ENCODE measurements at places on chromosomes 4 and X.

- DNase-seq, result no peak
Measured at GRCh38 chrX:74408304-74408703, 13.0 kb upstream of the SLC16A2 start.

DNA sequence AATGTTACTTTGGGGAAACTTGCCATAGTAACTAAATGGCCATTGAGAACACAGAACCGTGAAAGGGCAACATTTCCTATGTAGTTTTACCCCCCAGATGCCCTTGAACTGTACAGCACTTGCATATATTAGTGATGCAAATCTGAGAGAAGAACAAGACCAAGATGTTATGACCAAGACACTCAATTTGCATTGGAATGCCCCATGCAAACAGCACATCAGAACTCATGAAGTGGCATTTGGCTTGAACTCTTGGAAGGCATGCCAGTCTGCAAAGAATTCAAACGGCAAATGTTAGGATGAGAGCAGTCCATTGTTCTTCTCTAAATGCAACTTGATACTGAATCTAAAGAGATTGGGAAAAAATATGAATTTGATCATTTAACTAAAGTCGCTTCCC, 139.4 kb upstream of the CXorf66 start:
- no peak for DNase-seq

- DNase-seq, result no peak
Measured at GRCh38 chrX:96563646-96564045, 121.0 kb upstream of the DIAPH2 start.

GRCh38 chrX:108309144-108309543, 129.1 kb downstream of the COL4A6 start:
- DNase-seq, result no peak

DNA sequence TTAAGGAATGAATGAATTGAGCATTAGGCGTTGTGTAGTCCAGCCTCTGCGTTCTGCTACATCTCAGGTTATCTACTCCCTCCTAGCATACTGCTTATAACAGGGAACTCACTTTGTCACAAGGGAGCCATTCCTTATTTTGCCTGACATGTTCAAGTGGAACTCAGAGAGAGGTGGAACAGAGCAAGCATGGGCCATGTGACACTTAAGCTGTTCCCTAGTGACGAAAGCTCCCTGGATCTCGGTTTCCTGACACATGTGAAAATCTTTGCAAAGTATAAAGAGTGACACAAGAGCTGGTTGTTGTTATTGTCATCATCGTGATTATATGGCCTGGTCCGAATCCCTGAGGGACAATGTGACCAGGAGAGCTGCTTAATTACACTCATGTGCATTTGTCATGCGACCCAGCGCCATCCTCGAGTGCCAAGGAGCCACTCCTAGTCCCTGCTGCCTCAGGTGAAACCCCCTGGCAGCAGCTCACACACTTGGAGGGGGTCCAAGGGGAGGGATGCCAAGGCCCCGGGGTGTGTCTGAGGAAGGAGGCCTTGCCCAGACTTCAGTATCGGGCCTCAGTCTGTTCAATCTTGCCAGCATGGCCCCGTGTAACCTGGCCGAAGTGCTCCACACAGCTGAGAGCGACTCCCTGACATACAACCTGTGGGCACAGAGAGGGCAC, 98.5 kb upstream of the MAP3K15 start:
- DNase-seq, result no peak

- DNase-seq, result no peak
Measured at GRCh38 chr4:52096048-52096447, 44.9 kb downstream of the SPATA18 start.

GRCh38 chr4:89111833-89112563, 665 bp downstream of the TIGD2 start:
- DNase-seq, result peak; percentile 24

DNA sequence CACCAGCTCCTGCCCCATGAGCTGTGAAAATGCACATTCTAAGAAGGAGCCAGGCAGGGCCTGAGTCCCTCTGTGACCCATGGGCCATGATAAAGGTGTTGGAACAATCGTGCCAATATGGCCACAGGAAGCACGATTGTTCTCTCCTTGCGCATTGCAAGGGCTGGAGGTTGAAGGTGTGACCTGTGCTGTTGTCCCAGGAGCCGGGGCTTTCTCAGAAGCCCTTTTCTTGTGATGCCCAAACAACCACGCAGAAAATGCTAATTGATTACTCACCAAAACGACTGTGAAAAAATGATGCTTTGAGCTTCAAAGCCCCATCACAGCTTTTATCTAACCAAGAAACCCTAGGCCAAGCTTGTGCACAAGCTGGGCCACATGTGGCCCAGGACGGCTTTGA, 33.8 kb downstream of the USP11 start:
- no peak for DNase-seq

- DNase-seq, result peak; percentile 67
Measured at GRCh38 chr4:140790765-140791164, 34.6 kb upstream of the TBC1D9 start.

- DNase-seq, result no peak
Measured at GRCh38 chrX:43002526-43003203, 224.7 kb upstream of the PPP1R2C start.

DNA sequence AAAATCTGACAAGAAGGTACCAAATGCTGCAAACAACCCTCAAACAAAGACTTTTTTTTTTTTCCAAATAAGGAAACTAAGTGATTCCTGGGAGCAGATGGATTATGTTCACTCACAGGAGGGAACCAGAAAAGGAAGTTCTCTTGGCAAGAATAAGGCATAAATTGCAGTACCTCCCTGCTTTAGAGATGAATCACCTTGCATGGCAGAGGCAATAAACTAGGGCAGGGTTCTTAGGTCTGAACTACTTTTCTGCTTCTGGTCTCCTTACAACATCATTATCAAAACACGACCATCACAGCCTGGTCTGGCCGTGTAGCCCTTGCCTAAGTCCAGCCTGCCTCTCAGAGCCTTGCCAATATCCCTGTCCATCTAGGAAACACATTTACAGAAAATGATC, 6.3 kb downstream of the TMEM31 start:
- no peak for DNase-seq

DNA sequence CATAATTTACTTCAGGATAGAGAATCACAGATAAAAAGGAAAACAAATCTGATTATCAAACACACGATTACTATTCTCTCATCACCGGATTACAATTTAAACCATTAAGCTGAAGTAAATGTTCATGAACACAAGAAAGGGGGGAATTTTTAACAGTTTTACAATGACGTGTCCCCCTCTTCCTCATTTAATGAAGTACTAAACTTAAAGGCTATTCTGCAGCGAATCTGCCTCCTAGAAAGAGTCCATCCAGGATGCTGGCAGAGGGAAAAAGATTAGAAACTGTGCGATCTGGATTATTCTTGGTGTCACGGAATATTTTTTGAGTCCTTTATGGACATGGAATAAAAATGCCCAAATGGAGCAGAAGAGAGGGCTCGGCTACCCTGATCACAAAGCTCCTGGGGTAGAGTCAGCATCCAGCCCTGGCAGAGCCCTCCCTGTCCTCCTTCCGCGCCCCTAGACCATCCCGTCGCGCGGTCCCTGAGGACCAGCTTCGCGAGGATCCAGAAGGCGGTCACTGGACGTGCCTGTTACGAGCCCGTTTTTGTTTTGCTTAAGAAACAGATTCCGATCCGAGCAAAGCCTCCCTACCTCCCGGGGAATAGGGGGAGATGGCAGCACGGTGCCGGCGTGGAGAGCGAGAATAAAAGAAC, 1.2 kb downstream of the ELF2 start:
- DNase-seq, result peak; percentile 49

- peak; percentile 71 for DNase-seq
Measured at GRCh38 chr4:38153387-38153760, 193.2 kb downstream of the PTTG2 start.

- no peak for DNase-seq
Measured at GRCh38 chrX:105822138-105823091, at the start of gene NRK. TSS of gene NRK (plus strand) at chrX:105822539. CDS start at chrX:105822846, 307 bp downstream.

- DNase-seq, result no peak
Measured at GRCh38 chr4:84916227-84916626, 50.3 kb downstream of the WDFY3 start.

DNA sequence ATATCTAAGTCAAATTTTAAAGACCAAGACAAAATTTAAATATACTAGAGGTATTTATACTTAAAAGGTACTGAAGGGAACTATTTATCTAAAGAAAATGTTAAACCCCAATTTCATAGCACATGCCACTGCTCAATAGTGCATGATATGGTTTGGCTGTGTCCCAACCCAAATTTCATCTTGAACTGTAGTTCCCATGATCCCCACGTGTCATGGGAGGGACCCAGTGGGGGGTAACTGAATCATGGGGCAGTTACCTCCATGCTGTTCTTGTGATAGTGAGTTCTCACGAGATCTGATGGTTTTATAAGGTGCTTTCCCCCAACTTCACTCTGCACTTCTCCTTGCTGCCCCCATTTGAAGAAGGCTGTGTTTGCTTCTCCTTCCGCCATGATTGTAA, 32.3 kb downstream of the MAML3 start:
- no peak for DNase-seq

GRCh38 chr4:124157396-124158083, 555.0 kb downstream of the ANKRD50 start:
- no peak for DNase-seq

DNA sequence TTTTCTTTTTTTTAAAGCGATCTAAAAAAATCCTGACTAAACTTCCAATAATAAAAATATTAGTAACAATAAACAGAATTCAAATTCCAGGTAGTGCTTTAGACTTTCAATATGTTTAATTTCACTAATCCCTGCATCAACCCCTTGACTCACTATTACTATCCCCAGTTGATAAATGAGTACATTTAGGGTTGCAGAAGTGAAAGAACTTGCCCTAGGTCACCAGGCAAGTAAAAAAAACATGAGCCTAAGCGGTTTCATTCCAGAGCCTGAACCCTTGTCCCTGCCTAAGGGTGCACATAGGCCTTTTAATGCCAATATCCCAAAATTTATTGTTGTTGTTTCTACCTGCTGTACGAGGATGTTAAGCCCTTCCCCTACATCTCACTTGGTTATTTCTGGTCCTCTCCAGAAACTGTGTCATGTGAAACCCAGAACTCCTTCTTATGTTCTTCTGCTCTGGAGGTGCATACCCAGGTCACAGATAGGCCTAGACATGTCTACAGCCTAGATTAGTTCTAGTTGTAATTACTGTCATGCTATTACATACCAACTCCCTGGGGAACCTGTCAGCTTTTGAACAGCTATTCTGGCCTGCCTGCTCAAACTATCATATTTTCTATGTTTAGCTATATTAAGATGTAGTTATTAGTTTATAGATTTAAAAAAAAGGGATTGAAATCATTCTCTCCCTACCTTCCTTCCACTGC, 244.5 kb upstream of the PITX2 start:
- DNase-seq, result no peak

DNA sequence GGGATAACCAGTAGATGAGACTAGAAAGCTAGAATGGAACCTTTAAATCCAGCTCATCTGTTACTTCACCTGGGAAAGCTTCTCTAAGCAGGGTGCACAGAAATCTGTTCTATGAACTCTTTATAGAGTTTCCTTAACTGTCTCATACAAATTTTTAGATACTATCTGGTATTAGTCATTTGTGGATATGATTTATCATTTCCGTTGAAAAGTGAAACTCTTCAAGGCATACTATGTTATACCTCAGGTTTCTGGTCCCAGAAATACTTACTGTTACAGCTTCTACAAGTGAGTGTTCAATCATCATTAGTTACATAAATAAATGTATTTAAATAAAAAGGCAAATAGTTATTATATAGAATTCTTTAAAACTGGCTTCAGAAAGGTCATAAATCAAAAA, 298.3 kb upstream of the AGA start:
- DNase-seq, result no peak

- no peak for DNase-seq
Measured at GRCh38 chr4:147651563-147651962, 32.4 kb downstream of the PRMT9 start.

- no peak for DNase-seq
Measured at GRCh38 chr4:89725268-89725667, 111.7 kb downstream of the SNCA start.

GRCh38 chr4:25161593-25161950, 1.3 kb upstream of the SEPSECS start:
- peak; percentile 18 for DNase-seq

DNA sequence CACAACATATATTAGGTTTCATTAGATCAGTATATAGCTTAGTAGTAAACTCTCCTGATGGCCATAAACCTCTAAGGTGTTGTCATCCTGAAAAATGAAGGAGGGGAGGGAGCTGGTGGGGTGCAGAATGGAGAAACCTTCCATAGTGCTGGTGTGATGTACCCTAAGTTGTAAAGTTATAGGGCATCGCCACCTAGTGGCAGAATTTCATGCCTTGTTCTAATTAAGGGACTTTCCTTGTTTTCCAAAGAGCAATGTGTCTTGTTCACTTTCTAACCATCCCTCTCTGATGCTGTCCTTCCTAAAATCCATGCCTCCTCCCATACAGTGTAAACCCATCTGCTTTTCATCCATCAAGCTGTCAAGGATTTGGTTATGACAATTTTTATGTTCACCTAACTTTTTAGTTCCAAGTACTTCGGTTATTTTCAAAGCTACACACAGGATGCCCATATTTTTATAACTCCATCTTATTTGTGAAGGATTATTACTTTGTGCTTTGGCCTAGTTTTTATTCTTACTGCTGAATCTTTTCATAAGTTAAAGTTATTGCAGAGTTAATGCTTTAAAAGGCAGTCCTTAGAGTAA, 4.5 kb downstream of the NBDY start:
- peak; percentile 65 for DNase-seq
